ENCODE measurements at places on chromosomes 2 and 18.

DNA sequence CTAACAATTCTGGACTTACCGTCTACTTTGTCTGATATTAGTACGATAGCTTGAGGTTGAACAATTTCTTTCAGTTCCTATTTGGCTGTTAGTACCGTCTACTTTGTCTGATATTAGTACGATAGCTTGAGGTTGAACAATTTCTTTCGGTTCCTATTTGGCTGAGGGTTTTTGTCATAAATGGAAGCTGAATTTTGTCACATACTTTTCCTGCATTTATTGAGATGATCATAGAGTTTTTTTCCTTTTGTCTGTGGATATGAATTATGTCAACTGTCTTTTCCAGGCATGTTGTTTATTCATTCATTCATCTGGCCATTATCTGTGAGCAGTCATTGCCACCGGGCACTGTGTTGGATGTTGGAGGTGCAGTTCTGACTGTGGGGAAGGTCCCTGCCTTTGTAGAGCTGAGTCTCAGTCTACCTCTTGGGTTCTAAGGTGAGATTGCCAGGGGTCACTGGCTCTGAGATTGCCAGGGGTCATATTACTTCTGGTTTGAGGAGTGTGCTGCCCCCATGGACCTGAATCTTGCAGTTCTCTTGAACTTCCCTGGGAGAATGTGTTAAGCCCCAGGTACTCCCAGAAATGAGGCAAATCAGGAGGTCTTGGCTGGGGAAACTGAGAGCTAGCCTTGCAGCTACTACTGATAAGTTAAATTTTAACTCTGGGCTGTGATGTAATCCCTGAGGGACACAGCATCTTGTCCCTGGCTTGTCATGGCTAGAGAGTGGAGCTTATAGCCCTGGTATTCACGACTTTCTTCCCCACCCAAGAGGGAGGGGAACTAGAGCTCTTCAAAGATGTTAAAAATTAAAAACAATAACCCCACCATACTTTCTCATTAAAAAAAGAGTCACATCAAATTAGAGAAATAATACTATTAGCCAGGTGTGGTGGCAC, 89.1 kb upstream of the MBOAT2 start:
- DNase-seq: no peak

- DNase-seq: no peak
These were observed 50.4 kb downstream of the PKP4 start for GRCh38 chr2:158507141-158507540.

- DNase-seq: no peak
These were observed 34.8 kb downstream of the DNER start for GRCh38 chr2:229679393-229680125.

DNA sequence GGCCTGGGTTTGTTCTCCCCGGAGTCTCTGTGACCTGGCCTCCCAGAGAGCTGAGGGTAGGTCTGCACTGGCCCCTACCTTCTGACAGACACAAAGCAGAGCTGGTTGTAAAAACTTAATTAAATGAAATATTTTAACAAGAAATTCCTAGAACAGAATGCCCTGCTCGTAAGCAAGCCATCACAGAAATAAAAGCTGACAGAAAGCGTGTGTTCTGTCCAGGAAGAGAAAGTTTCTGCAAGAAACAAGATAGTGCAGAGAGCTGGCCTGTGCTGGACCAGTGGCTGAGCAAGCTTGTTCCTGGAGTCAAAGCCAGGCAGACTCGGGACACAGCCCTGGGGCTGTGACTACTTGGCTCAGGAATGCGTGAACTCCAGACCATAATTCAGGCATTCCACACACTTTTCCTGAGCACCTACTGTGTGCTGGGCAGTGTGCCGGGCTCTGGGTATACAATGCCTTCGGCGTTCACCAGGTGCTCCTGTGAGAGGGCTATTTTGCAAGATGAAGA, 51.6 kb downstream of the APOB start:
- DNase-seq: peak; percentile 11

- DNase-seq: no peak
These were observed 47.2 kb downstream of the CYB5A start for GRCh38 chr18:74244554-74244953.

GRCh38 chr2:43082111-43082894, 144.1 kb downstream of the ZFP36L2 start:
- DNase-seq: no peak

DNA sequence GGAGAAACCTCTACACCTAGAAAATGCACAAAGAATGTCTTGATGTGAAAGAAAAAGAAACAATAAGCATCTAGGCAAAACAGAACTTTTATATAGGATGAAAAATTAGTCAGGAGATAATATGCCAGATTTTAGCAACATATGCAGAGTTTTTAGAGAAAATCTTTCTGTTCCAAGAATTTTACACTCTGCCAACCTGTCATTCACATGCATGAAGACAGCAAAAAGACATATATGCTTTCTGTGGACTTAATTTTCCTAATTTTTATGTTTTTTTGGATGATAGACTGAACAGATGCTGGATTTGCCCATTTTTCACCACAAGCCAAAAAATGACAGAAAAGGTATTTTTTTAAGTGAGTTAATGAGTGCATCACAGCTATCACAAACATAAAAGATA, 637.3 kb downstream of the TRIB2 start:
- DNase-seq: no peak

DNA sequence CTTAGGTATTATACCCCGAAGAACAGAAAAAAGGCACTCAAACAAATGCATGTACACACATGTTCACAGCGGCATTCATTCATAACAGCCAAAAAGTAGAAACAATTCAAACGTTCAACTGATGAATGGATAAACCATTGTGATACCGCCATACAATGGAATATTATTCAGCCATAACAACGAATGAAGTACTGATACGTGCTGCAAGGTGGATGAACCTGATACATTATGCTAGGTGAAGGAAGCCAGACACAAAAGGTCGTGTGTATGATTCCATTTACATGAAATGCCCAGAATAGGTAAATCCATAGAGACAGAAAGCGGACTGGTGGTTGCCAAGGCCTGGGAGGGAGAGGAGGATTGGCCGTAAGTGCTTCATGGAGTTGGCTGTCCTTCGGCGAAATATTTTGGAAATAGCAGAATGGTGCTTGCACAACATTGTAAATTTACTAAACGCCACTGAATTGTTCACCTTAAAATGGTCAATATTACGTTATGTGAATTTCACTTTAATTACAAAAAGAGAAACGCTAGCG, 750 bp upstream of the RMP24 start:
- DNase-seq: peak; percentile 8

GRCh38 chr18:49041435-49042245, 90.9 kb upstream of the SMAD7 start:
- no peak for DNase-seq

DNA sequence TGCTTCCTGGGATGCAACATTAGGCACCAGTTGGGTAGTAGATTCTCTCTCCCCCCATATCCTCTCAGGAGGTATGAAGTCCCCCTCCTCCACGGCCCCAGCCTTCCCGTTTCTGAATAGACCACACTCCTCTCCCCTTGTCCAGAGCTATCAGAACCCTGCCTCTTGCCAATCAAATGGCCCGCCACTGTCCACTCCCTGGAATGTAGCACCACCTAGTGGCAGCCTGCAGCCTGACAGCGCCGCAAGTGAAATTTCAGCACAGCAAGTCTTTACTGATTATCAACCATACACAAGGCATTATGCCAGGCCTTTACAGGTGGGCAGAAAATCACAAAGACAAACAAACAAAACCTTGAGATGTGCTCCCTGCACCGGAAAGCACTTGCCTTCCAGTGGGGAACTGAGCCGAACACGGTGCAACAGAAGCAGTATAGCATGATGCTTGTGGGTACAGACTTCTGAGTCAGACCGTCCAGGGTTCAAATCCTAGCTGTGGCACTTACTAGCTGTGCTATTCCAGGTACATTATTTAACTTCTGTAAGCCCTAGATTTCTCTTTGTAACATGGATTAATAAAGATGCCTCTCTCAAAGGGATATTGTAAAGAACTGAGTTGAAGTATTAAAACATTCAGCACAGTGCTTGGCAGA, 174.0 kb downstream of the SMAD2 start:
- no peak for DNase-seq

DNA sequence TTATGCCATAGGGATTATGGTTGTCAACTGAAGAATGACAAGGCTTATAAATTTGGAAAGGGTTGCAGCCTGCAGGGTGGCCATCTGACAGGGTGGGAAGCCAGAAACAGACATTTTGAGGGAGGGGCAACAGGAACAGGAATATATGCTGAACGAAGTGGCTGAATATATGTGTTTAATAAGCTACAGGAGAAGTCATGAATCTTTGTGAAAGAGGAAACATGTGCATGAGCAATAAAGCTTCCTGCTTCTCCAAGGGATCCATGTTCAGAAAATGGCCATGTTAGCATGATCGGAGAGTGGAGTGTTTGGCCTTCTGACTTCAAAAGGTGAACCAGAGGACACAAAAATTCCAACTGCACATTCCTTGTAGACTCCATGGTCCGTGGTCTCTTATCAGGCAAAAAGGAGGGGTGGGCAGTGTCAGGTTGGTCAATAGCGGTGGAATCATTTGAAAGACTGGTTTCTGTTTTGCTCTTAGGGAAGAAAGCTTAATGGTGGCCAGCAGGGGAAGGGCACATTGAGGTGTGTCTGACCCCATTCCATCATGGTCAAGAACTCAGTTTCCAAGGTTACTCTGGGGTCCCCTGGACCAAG, 144.1 kb downstream of the SOCS6 start:
- no peak for DNase-seq

- DNase-seq: no peak
These were observed 35.4 kb downstream of the CACNB4 start for GRCh38 chr2:152063325-152063924.

- DNase-seq: no peak
These were observed 173.3 kb downstream of the DCDC2C start for GRCh38 chr2:3876685-3877084.

- DNase-seq: no peak
These were observed 468.0 kb downstream of the NUP35 start for GRCh38 chr2:183592271-183592670.

DNA sequence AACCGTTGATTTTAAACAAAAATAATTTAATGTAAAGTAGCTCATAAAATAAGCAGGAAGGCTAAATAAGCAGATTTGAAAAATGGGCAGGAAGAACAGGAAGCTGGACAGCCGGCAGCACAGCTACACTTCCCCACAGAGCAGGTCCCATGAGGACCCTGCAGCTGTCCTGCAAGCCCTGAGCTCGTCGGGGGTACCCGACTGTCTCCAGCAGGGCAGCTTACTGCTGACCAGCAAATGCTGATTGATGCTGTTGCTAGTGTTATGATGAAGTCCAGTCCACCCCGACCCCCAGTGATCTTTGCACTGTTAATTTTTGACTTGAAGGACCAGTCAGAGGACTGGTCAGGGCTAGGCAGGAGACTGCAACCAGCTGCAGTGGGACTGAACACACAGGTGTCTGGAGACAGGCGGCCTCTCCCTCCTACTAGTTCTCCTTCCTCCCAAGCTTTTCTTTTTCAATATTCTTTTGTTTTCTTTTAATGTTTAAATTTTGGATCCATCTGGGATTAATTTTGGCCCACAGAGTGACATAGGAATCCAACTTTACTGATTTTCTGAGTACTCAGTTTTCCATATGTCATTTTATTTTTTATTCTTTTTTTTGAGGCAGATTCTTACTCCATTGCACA, 27.7 kb downstream of the POLE4 start:
- no peak for DNase-seq

GRCh38 chr2:160920791-160921303, 239.4 kb upstream of the TANK start:
- DNase-seq: no peak

DNA sequence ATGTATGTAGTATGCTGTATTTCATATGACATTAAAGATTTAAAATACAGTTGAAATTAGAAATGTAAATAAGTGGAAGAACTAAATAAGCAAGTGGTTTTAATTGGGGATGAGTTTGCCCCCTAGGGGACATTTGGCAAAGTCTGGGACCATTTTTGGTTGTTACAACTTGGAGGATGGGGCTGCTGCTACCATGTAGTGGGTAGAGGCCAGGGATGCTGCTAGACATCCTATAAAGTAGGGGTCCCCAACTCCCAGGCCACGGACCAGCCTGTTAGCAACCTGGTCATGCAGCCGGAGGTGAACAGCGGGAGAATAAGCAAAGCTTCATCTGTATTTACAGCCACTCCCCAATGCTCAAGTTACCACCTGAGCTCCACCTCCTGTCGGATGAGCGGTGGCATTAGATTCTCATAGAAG, 27.9 kb upstream of the ASNSD1 start:
- no peak for DNase-seq

DNA sequence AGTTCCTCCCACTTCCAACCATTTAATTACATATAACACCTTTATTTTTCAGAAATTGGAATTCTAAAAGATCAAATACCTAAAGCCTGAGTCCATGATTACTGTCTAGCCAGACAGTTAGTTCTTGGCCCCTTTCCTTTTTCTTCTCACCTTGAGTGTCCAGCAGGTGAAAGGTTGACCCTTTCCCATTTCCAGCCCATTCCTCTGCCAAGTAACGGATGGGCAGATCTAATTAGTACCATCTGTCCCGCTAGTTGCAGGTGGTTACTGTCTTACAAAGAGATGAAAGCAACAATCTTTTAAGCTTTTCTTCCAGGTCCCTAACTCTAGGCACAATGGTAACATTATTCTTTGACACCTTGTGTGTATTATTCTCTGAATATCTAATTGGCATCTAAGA, 506.7 kb downstream of the ARHGAP15 start:
- no peak for DNase-seq

DNA sequence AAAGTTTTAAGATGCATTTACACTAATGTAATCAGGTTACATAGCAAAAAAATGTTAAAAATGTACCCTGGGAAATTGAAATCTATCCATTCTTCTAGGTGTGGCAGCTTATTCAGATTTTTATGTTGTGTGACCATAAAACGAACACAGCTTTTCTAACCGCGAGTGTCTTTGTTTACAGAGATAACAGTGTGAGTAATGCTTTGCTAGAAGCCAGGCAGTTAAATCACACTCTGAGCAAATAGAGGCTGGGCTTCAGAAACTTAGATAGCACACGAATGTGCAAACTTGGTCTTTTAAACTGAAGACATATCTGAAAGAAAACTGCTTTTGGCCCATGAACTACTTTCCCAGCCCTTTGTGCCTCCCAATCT, 116.1 kb downstream of the SPTBN1 start:
- peak; percentile 85 for DNase-seq

- no peak for DNase-seq
These were observed 151.8 kb upstream of the PTPRM start for GRCh38 chr18:7415081-7415894.

GRCh38 chr2:206442474-206442832, 879 bp upstream of the ADAM23 start:
- DNase-seq: no peak

DNA sequence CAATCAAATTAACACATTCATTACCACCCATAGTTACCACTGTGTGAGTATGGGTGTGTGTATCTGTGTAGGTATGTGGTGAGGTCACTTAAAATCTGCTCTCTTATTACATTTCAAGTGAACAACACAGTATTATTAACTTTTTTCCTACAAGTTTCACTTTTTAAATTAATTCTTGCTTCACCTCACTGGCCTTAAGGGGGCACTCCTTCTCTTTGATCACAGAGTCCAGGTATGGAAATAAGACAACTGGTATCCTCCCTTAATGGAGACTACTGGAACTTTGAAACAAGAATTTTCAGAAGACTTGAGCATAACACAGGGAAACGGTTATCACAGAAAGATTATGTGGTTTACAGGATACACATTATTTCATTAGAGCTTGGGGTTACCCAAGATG, 255.8 kb downstream of the ASXL3 start:
- no peak for DNase-seq
